WTC11 (cell line): ENCODE measurements at places on chromosomes 2 and 18.
A peak's percentile ranks its signal among the peaks of the same experiment; 100 is the strongest.

DNA sequence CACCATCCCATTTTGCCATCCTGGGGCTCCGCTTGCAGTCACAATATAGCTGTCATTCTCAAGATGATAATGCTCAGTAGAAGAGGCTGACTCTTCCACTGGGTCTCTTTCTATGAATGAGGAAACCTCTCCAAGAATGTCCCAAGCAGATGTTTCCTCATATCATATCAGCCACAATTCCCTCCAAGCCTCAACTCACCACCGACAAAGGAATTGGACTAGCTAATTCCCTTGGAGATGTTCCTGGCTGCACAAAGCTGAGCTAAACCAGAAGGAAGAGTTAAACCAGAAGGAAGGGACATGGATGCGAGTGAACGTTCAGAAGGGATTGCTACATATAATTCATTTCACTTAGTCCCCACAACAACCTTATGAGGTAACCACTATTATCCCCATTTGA is 65.0 kb upstream of the NPAS2 start:
- no peak for DNase-seq

DNA sequence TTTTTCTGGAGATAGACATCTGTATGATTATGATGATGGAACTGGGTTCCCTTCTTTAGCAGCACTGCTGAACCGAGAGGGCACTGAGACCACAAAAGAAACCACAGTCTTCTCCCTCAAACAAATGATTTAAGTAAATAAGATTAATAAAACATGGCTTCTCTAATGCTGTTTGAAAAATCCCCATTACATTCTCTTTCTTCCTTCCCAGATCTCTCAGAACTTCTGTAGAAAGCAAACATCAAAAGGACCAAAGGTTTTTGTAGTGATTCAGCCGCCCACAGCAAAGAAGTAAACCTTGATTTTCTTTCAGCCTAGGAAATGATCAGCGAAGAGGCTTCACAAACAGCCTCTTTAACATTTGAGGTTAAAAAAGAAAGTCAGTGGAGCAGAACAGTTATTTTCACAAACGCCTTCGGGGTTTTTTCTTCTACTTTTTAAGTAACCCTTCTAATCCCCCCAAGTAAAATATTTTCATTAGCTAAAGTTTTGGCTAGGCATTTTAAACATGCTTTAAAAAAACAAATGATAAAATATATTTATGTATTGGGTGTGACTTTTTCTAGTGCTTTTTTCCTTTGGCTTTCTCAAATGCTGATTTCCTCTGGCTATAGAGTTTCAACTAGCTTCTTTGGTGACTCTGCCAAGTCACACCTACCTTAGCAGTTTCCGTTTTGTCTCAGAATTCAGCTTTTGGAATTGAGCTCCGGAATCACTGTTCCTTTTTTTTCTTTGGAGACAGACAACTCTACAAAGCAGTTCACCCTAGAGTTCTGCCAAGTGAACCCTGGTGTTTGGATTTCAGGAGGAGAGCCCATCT is 89.6 kb downstream of the UPP2 start:
- DNase-seq = no peak

GRCh38 chr2:222878877-222879603 is 18.2 kb downstream of the ACSL3 start:
- no peak for DNase-seq

GRCh38 chr2:235025800-235026536 is 74.2 kb downstream of the SH3BP4 start:
- no peak for DNase-seq

DNA sequence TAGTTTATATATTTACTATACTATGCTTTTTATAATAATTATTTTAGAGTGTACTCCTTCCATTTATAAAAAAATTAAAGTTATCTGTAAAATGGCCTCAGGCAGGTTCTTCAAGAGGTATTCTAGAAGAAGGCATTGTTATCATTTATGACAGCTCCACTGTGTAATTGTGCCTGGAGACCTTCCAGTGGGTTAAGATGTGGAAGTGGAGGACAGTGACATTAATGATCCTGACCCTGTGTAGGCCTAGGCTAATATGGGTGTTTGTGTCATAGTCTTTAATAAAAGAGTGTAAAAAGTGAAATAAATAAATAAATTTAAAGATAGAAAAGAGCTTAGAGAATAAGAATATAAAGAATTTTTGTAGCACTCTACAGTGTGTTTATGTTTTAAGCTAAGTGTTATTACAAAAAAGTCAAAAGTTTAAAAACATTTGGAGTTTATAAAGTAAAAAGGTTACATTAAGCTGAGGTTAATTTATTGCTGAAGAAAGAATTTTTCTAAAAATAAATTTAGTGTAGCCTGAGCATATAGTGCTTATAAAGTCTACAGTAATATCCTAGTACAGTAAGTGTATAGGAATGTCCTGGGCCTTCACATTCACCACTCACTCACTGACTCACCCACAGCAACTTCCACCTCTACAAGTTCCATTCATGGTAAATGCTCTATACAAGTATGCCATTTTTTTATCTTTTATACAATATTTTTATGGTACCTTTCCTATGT is 190.0 kb upstream of the SESTD1 start:
- no peak for DNase-seq

GRCh38 chr2:62217421-62217820 is 21.5 kb downstream of the B3GNT2 start:
- DNase-seq = no peak

- DNase-seq = no peak
Measured at GRCh38 chr18:53629337-53629736, 595.1 kb downstream of the MBD2 start.

- no peak for DNase-seq
Measured at GRCh38 chr2:78077633-78078032, 555.5 kb upstream of the LRRTM4 start.

- DNase-seq = peak; percentile 35
Measured at GRCh38 chr2:104804148-104804890, 49.6 kb upstream of the POU3F3 start.

- no peak for DNase-seq
Measured at GRCh38 chr2:240219208-240219890, 78.9 kb upstream of the OTOS start.

GRCh38 chr2:105768961-105769452 is 24.3 kb downstream of the NCK2 start:
- no peak for DNase-seq

GRCh38 chr2:143030127-143030526 is 99.1 kb upstream of the ARHGAP15 start:
- no peak for DNase-seq
